ENCODE measurements at places on chromosomes 11 and 22. TPM values are rescaled to one million over a fixed set of nuclear protein-coding genes. Genes with fewer than 3 reads are reported as not detected.

MIOX gene
- 0.40 TPM for total RNA-seq

ZNF280A gene
- not detected for total RNA-seq

OR51B2 gene
- total RNA-seq, result not detected

SF1 gene
- 423 TPM for total RNA-seq

PATE2 gene
- total RNA-seq, result not detected

VPREB1 gene
- not detected for total RNA-seq

TRIM49 gene
- not detected for total RNA-seq

GSTT2 gene
- total RNA-seq, result not detected

CARNS1 gene
- total RNA-seq, result 4.9 TPM

SAA4 gene
- not detected for total RNA-seq

ACRV1 gene
- not detected for total RNA-seq

GRM5 gene
- total RNA-seq, result not detected

OR4A5 gene
- not detected for total RNA-seq

PACSIN3 gene
- 2.0 TPM for total RNA-seq

GAS2 gene
- 0.89 TPM for total RNA-seq

FLRT1 gene
- not detected for total RNA-seq

CPT1B gene
- 77.4 TPM for total RNA-seq

THY1 gene
- not detected for total RNA-seq

NXPE2 gene
- total RNA-seq, result not detected

AP1B1 gene
- total RNA-seq, result 84.7 TPM

IGSF22 gene
- total RNA-seq, result not detected

MS4A3 gene
- total RNA-seq, result not detected

Data from activated CD8-positive, alpha-beta T cell treated with anti-CD3 and anti-CD28 coated beads, Interleukin-2, amount 10 ng/mL, durations not matched to agents 7 days and 5 days (primary cell).